ENCODE measurements at places on chromosomes 5 and 9.

GRCh38 chr5:105680858-105681475, 1989.8 kb downstream of the EFNA5 start:
- no peak for DNase-seq

DNA sequence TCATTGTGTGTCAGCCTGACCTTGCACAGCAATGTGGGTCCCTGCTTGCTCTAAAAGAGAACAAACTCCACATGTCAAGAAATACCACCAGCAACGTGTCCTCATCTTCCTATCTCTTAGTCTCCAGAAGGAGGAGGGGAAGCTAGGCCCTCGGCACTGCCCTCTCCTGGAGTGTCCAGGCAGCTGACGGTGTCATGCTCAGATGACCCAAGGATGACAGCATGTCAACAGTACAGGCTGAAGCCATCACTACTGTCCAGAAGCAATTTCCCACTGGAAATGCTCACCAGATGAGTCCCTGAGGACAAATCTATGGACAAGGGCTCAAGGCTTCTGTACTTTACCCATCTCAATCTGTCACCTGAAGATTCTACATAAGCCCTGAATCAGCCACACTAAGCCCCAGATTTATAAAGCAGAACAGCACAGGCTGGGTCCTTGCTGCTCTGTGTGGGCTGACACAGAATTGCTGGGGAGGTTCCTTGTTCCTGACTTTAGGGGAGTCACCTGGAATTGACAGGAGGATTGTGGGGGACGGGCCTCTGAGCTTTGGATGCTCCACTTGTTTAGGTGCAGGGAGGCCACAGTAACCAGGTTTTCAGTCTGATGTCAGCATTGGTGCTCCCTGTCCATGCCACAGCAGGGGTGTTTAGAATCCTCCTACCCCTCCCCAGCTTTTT, 210.2 kb downstream of the DAB2IP start:
- no peak for DNase-seq

- no peak for DNase-seq
These were observed 15.0 kb downstream of the DCANP1 start for GRCh38 chr5:135432113-135432512.

DNA sequence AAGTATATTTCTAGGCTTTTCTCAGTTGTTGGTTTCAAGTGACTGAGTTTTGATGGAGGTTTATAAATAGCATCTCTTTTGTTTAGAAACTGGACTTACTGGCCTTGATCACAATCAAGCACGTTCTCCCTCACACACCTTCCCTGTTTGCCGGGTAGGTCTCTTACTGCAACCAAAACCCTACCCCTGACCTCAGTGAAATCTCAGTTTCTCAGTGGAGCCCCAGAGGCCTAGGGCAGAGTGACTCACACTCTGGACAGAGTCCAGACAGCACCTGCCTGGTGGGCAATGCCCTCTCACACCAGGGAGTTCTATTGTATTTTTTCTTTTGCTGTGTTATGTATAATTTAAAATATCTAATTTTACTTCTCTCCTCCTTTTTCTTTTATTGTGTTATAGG, 48.4 kb upstream of the EPB41L4B start:
- DNase-seq: no peak

DNA sequence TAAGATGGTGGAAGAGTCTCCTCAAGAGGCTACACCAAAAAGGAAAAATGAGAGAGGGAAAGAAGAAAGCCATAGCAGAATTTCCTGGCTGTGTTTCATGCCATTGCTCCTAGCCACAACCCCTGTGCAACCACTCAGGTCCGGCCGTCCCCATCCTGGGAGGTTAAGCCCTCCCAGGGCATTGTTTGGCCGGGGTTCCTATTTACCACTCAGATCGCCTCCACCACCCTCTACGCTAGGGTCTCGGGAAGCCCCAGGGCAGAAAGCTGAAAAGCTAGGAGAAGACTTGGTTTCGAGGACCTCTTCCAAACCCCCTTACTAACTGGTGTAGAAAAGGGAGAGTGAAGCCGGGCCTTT, 715 bp downstream of the RC3H2 start:
- peak; percentile 34 for DNase-seq

DNA sequence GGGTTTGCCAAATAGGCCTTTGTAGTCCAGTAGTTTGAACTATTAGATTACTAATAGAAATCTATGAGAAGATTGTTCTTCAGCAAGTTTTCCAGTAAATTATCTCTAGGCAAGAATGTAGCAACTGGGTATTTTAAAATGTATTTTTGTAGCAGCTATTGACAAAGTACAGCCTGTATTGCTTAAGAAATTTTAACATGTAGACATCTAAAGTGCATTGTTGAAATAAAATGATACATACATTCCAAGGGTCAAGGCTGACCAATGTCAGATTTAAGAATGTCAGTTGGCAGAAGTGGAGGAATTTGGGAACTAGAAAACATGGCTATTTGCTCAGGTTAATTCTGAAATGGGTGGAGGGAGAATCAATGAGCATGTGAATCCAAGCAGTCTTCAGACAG, 57.5 kb upstream of the ZSWIM6 start:
- DNase-seq: no peak

- no peak for DNase-seq
These were observed 54.5 kb upstream of the HNRNPA0 start for GRCh38 chr5:137808503-137809135.

All from AG08396 (cell line).